AG04449 (cell line): ENCODE measurements at places on chromosomes 2 and 18.

GRCh38 chr18:28158083-28158581 lies 18.8 kb downstream of the CDH2 start:
- DNase-seq = no peak

- DNase-seq = no peak
These were observed 1027.7 kb upstream of the TMEFF2 start for GRCh38 chr2:193222454-193222853.

- DNase-seq = no peak
These were observed 32.3 kb downstream of the CARF start for GRCh38 chr2:202944408-202944807.

DNA sequence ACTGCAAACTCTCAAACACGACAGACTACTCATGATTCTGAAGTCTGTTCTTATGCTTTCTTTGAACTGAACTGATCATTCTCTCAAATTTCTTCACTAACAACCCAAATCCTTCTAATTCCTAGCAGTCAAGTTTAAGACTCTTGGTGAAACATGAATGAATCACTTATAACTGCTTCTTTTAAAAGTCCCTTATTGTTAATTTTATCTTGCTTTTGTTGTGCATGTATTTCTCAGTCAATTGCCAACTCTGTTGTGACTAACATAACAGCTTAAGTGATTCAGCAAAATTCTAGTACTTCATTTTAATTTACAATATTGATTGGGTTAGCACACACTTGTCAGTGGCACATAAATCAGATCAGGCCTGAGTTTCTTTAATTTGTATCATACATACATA lies 357.0 kb upstream of the FSIP2 start:
- no peak for DNase-seq

DNA sequence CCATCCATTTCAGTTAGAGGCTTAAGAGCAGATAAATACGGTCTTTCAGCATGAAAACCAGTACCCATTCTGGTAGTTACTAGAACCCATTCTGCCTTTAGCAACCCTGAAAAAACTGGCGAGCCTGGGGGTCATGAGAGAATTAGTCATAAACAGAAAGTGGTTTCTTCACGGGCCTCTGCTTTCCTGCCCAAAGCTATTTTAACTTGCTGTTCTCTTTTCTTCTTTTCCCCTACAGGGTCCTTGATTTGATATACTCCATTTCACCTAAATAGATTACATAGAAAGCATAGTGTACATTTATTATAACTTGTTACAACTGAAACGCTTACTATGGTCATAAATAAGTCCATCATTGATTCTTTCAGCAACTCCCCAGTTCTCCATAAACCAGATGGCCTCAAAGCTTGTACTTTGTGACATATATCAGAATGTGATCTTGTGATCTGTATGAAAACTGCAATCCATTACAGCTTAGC lies 48.3 kb downstream of the WDFY1 start:
- no peak for DNase-seq

DNA sequence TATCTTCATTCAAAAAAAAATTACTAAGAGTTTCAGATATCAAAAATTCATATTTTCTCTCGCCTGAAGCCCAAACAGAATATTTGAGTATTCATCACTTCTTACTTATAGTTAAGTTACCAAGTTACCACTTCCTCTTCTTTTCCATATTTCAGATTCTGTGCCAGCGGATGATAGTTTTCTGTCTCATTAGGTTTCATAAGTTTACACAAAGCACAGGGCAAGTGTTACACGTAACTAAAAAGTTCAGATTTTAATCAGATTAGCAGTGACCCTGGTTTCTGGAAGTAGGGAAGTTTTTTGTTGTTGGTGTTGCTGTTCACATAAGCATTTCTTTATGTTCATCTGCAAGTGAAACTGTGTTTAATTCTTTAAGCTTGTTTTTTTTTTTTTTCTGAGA lies 10.2 kb downstream of the AFTPH start:
- no peak for DNase-seq

DNA sequence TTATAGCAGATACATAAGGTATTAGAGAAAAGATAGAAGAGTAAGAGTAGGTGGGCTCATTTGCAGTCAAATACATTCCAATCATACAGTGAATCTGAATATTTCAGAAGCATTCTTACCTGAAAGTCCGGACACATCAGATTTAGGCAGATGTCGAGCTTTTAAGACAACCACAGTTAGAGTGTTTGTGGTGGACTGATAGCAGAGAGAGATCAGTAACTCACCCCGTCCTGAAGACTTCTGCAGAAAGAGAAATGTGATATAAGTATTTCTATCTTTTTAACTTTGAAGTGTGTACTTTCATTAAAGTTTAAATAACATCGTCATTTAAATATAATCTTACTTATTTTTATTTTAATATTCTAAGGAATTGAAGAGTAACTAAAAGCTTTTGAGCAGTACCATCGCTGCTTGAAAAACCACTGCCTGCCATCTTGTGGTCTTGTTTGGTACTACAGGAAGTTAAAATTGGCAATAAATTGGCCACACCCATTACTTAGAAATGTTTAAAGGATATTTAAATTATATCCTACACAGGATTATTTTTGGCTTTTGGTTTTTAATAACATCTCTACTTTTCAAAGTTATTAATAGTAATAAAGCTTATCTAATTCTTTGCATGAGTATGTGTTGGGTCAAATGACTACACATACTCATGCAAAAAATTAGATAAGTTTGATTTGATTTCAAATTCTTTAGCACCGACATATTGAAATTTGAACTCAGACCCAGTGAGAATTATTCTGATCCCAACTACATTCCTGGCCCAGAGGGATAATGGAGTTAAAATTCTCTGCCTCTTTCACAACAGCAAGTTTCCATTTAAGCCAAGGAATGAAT lies 5.5 kb downstream of the SYT4 start:
- DNase-seq = peak; percentile 7

DNA sequence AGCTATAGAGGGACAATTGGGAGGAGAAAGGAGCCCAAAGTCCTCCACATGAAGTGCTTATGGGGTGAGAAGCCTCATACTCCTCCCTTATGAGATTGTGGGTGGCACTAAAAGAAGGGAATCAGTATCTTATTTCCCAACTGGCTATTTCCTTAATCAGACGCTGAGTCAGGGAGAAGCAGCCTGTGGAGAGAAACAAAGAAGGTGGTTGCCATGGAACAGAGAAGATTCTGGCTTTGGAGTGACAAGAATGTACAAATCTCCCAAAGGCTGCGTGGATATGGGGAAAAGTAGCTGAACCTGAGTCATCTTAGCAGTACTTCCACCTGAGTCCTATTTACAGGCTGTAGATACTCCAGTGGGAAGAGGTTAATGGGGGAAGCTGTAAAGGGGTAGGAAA lies 115.8 kb upstream of the CWC22 start:
- DNase-seq = no peak
